ENCODE measurements at places on chromosomes 6 and 20.
A peak's percentile ranks its signal among the peaks of the same experiment; 100 is the strongest.

DNA sequence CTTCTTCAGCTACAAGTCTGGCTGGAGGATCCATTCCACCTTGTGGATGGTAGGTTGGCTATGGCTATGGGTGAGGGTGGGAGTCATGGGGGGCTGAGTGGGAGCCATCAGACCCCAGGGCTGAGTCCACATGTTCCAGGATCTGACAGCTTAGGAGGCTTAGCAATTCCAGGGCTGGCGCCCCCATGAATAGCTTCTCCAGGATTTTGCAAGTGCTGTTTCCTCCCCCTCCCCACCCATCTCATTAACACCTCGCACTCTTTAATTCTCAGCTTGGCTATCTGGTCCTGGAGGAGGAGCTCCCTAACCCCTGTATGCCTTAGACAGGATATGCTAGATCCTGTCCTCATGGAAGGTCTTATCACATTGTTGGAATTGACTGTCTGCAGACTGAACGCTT is 39.0 kb upstream of the ANGPT4 start:
- DNase-seq, result no peak

- DNase-seq, result no peak
Observed at GRCh38 chr6:73348550-73349204, 5.4 kb downstream of the DPPA5 start.

DNA sequence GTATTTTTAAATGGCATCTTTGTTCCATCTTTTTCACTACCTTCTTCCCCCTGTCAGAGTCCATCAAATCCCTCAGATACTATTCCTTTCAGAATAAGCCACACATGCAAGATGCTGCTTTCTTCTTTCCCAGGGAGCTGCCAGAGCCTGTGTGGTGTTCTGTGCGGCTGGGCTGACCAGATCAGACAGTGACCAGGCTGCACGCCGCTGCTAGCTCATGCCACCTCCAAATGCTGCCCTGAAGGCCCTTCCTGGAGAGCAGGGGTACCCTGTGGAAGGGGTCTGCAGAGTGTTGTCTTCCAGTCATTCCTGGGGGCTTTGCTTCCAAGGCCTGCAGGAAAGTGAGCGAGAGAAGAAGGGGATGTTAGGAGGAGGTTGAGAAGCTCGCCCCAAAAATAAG is 179.1 kb upstream of the SUPT3H start:
- no peak for DNase-seq

DNA sequence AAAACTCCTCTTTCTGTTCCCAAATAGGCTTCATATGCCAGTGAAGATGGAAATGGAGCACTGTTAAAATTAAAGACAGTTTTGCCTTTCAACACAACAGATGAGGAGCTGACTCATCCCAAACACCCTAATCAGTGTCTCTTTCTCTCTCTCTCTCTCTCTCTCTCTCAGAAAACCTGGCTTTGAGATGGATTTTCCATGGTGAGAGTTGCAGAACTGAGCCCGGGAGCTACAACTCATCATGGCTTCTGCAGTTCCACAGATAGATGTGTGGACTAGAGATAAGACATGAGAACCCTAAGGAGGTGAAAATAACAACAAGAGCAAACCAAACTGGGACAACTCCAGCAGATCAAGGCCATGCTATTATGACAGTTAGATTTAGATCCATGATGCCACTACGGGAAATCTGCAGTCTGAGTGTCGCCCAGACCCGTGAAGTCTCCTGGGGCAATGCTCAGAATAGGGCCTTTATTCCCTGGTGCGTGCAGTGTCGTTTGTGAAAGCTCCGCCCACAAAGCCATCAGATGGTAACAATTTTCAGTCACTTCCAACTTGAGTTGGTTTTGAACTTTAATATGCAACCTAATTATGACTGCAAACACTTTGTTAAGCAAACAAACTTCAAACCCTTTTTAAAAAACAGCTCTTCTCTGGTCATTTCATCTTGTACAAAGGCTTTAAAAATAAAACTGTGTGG is 338.2 kb upstream of the PREP start:
- DNase-seq, result no peak

GRCh38 chr20:37344506-37345338 is 1.2 kb upstream of the SRC start:
- DNase-seq, result no peak

DNA sequence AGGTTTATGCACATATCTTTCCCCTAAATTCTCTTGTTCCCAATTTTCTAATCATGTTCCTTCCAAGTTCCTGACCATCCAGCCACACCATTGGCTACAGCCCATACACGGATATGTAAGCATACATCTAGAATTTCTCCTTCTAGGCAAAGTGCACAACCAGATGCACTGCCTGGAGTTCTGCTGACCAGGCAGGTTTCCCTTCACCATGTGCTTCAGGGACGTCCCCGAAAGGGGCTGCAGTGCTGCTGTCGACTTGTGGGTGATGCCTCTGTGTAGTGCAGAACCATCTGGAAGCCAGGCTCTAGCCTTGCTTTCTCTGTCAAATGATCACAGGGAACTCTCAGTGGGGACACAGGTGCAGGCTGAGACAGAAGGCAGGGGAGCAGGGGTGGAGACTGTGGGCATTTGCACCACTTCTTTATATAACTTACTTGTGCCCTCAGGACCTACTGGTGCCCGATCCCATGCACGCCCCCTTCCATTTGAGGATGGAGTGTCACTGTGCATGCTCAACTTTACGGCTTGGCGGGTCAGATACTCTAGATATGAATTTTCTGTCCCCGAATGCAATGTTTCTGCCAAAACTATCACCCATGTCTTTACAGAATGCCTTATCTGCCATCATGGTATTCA is 37.5 kb upstream of the SMOC2 start:
- no peak for DNase-seq

GRCh38 chr6:47733879-47734558 is 35.6 kb downstream of the ADGRF4 start:
- DNase-seq, result peak; percentile 29

GRCh38 chr6:132671295-132671694 is 12.3 kb upstream of the TAAR1 start:
- DNase-seq, result no peak

DNA sequence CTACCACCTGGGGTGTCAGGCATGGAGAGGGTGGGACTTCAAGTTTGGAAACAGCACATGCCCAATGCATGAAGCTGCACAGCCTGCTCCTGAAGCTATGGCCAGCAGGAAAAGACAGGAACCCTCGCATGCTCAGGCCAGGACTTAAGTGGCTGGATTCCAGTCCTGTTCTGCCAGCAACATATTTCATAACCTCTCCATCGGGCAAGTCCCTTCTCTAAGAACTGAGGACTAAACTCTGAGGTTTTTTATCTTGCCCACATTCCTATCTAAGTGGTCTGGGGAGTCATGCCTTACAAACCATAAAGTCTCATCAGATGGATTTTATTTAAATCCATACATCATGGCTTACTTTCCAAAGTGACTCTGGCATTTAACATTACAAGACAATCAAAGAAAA is 27.5 kb upstream of the AGPAT4 start:
- DNase-seq, result no peak

DNA sequence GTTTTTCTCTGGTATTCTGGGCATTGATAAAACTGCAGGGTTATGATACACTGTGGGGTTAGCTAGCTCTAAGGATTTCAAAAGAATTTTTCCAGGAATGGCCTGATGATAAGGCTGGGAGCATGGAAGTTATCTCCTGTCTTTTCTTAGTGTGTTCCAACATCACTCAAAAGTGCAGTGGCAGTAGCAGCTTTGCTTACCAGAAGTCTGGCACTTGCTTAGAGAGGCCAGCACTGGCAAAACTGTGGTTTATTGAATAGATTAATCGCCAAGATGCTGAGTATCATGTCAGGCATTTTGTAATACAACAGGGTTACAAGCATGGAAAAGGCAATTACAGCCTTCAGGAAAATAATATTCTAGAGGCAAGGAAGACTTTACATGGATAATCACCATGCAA is 719.5 kb upstream of the GJE1 start:
- DNase-seq, result no peak

DNA sequence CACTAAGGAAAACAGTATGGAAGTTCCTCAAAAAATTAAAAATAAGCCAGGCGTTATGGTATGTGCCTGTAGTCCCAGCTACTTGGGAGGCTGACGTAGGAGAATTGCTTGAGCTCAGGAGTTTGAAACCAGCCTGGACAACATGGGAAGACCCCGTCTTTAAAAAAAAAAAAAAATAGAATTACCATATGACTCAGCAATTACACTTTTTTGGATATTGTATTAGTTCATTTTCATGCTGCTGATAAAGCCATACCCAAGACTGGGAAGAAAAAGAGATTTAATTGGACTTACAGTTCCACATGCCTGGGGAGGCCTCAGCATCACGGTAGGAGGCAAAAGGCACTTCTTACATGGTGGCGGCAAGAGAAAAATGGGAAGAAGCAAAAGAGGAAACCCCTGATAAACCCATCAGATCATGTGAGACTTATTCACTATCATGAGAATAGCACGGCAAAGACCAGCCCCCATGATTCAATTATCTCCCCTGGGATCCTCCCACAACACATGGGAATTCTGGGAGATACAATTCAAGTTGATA is 10.8 kb upstream of the SMIM29 start:
- no peak for DNase-seq

DNA sequence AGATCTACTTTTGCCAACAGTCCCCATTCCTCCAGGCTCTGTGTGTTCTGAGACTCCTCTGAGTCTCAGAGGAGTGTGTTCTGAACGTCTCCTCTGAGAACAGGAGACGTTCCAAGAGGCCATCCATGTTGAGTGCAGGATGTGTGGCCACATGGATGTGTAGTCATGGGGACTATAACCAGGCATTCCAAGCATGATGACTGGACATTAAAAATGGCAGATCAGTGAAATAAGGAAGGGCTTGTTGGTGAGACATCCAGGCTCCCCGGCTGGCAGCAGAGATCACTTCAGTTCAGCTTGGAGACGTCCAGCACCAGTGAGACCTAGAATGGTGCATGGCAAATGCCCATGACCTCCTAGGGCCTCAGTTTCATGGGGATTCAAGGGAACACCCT is 34.3 kb upstream of the POU5F1 start:
- no peak for DNase-seq

GRCh38 chr6:167793421-167793820 is 33.3 kb upstream of the AFDN start:
- no peak for DNase-seq

DNA sequence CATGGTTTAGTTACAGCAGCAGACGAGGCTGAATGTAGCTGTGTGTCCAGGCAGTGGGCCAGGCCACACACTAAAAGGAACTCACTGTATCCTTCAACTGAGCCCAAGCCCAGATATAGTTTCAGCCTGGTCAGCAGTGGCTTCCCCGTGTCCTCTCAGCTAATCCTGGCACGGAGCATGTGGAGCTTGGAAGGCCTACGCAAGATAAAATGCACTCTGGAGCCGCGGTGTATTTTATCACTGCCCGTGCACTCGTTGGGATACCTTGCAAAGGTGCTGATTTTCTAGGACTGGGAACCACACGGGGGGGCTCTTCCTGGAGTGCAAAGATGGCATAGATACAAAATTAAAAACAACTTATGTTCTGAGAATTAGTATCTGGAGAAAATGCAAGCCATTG is 48.4 kb upstream of the IYD start:
- DNase-seq, result no peak

DNA sequence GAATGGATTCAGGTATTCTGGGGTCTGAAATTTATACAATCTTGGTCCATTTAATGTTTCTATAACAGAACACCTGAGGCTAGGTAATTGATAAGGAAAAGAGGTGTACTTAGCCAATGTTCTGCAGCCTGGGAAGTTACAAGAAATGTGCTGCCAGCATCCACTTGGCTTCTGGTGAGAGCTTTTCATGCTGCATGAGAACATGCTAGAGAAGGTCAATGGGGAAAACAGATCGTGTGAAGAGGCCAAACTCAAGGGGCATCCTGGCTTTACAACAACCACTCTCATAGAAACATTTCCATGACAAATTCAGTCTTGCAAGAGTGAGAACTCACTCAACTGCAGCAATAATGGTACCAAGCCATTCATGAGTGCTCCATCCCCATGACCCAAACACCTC is 16.8 kb downstream of the IL22RA2 start:
- no peak for DNase-seq

GRCh38 chr20:56259948-56260347 is 11.4 kb downstream of the MC3R start:
- no peak for DNase-seq

- no peak for DNase-seq
Observed at GRCh38 chr6:14083751-14084150, 33.8 kb upstream of the CD83 start.

DNA sequence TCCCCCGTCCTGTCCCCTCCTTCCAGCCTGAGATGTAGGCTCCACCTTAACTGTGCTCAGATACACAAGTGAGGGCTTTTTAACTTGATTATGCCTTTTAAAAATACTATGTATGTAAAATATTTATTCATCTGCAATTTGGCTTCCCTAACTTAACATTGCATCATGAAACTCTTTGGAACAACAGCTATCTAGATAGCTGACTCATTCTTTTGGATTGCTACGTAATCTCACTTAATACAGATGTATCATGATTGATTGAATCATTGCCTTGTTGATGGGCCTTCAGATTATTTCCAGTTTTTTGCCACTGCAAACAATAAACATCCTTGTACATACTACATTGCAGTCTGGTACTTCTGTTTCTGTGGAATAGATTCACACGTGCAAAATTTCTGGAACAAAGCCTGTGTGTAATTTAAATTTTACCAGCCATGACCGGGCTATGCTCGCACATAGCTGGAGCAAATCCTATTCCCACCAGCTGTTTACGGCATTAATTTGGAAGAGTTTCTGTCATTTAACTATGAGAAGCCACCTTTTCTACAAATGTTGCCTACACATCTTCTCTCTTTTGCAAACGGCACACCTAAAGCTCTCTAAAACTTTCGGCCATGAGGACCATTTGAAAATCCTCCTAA is 6.5 kb downstream of the PRND start:
- no peak for DNase-seq

DNA sequence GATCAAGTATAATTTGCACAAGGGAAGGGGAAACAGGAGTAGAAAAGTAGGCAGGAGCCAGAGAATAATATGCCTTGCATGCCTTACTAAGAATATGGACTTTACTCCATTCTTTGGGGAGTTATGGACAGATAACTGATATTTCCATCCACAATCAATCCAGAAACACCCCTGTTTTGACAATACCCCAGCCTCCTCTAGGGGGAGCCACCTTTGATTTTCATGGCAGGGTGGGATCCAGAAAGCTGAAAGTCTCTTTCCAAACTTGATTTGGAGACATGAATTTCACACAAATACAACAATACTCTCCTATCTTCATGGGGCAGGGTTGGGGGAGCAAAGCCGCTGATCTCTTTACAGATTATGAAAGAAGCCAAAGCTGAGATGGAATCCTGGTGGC is 404.1 kb downstream of the FOXA2 start:
- DNase-seq, result no peak

DNA sequence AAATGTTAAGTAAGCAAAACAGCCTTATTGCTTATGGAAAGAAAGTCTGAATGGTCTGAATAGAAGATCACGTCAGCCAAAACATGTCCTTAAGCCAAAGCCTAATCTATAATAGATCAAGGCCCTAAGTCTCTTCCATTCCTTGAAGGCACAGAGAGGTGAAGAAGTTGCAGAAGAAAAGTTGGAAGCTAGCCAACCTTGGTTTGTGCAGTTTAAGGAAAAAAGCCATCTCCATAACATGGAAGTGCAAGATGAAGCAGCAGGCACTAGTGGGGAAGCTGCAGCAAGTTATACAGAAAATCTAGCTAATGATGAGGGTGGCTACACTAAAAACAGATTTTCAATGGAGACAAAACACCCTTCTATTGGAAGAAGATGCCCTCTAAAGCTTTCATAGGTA is 29.1 kb downstream of the LRRN4 start:
- no peak for DNase-seq
